ENCODE measurements at places on chromosomes 6 and 20.
A peak's percentile ranks its signal among the peaks of the same experiment; 100 is the strongest.

DNA sequence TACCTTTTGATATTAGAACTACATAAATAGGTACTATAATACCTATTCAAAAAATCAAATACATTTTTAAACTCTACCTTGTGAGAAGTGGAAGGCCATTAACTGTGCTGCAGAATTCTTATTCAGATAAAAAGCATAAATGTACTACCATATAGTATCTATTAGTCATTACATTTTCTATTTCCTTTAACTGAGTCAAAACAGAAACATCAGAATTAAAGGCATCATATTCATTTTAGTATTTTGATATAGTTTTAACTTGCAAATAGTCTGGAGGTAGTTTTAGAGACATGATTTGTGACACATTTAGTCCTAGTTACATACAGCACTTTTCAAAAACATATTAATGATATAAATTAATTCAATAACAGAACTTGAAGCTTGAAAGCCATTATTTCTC lies 39.9 kb upstream of the TAB2 start:
- DNase-seq, result no peak

- DNase-seq, result peak; percentile 100
Measured at GRCh38 chr6:32177788-32178546, at the start of gene RNF5. Gene RNF5 (plus strand): TSS chr6:32178405. CDS start chr6:32178512, 107 bp downstream.

- peak; percentile 71 for DNase-seq
Measured at GRCh38 chr6:52984247-52984646, 10.8 kb downstream of the GSTA4 start.

GRCh38 chr20:11453430-11453829 lies 464.3 kb upstream of the BTBD3 start:
- DNase-seq, result peak; percentile 7

DNA sequence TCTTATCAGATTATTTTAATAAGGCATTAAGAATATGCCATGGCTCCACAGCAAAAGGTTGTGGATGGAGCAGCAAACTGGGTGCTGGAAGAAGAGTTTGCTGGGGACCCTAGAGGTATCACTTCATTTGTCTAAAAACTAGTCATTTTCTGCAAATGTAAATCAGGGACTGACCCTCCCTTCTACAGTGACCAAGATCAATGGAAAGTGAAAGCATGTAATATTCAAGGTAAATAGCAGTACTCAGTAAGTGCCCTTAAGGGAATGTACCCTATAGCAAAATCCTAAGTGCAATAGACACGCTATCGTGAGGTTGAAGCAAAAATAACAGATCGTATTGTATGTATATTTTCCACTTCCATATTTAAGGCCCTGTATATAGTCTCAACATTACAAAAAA lies 38.7 kb downstream of the TRDN start:
- no peak for DNase-seq

DNA sequence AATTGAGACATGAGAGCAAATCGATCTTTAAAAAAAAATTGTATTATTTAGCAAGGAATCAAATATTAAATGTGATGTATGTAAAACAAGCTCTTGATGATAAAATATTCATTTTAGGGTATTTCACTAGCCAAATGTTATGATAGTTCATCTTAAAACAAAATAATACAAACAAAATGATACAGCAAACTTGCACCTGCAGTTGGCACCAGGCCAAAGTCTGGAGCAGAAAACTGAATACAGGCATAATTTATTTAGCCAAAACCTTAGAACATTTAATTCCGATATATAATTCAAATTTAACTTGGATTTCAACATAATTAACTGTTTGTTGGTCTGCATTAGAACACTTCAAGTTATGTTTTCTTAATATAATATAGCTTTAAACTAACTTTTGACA lies 60.9 kb downstream of the EPHA7 start:
- DNase-seq, result no peak

DNA sequence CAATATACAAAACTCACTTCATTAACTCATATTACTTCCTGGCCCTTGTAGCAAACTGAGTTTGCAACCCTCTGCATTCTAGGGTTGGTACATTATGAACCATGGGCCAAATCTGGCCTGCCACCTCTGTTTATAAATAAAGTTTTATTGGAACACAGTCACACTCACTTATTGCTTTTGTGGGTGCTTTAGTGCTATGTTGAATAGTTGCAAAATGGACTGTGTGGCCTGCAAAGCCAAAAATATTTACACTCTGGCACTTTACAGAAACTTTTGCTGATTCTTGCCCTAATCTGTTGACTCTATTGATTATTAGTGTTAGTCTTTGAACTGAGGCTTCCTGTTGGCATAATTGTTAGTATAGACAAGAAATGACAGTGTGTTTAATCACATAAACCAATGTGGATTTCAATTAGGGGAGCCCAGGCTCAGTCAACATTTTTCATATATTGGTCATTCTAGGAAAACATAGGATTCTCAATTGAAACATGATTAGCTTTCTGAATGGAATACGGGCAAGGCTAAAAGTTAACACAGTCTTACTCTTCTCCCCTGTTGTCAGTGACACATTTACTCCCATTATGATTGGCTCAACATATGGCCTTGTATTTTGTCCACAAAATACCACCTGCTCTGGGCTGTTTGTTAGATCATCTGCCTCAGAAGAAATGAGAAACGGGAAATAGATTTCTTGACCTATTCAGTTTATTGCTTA lies 241.9 kb upstream of the ZFP64 start:
- no peak for DNase-seq

DNA sequence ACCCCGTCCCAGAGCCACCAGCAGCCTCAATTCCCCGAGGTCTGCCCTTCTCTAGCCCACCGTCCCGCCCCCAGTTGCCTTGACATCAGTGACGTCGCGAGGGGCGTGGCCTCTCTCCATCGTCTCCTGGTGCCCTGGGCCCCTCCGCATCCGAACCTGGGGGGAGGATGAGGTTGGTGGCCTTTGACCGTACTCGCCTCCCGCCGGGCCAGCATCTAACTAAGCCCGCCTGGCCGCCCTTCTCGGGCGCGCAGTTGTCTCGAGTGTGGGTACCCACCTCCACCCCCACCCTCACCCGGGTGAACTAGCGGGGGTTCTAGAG lies 5.5 kb upstream of the ARMC12 start:
- DNase-seq, result peak; percentile 89

GRCh38 chr6:6591778-6592465 lies 3.4 kb downstream of the LY86 start:
- DNase-seq, result peak; percentile 84

DNA sequence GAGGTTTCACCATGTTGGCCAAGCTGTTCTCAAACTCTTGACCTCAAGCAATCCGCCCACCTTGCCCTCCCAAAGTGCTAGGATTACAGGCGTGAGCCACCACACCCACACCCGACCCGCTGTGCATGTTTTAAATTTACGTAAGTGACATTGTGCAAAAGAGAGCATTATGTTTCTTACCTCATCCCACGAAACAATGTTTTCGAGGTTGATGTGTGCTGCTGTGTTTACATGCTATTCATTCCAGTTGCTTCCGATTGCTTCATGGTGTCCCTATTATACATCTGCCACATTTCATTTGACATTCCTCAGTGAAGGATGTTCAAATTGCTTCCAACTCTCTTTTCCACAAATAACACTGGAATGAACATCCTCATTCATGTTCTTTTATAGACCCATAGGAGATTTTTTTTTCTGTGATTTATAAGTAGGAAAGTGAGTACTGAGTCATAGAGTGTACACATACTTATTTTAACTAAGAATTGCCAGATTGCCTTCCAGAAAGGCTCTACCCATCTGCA lies 403.9 kb upstream of the JARID2 start:
- no peak for DNase-seq

- no peak for DNase-seq
Measured at GRCh38 chr6:142567461-142567860, 265.7 kb downstream of the ADGRG6 start.

DNA sequence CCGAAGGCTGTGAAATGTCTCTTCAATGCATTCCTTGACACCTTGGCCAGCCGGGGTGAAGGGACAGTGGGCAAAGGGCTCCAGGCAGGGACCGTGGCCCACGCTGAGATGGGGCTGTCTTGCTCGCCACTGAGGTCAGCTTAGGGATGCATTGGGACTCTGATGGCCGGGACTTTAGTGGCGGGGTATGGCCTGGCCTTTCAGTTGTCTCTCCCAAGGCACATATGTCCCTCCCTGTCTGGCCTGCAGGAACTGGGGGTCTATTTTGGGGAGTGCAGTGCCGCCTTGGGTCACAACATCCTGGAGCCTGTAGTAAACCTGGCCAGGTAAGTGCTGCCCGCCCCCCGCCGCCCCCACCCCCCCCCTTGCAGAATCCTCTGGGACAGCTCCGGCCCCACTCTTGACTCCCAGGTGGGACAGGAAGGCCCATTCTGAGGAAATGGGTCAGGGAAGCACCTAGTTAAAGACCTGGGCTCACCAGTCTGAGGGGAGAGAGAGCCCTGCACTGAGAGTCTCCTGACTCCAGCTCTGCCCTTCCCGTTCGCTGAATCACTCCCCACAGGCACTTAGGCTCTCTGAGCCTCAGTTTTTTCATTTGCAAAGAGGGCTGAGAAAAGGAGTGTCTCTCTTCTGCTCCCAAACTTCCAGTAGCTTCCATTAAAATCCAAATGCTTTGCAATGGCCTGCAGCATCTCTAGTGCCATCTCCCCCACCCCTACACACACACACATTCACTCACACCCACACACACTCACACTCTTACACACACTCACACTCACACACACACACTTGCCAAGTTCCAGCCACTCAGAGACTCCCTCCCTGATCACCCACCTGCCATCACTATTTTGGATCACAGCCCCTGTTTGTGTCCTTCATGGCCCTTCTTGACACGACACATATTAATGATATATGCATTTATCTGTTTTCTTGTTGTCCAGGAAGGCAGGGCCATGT lies 33.1 kb downstream of the RAB44 start:
- no peak for DNase-seq

- no peak for DNase-seq
Measured at GRCh38 chr6:37783856-37784584, 35.5 kb upstream of the ZFAND3 start.

- no peak for DNase-seq
Measured at GRCh38 chr6:72595812-72596211, 26.1 kb upstream of the KCNQ5 start.

DNA sequence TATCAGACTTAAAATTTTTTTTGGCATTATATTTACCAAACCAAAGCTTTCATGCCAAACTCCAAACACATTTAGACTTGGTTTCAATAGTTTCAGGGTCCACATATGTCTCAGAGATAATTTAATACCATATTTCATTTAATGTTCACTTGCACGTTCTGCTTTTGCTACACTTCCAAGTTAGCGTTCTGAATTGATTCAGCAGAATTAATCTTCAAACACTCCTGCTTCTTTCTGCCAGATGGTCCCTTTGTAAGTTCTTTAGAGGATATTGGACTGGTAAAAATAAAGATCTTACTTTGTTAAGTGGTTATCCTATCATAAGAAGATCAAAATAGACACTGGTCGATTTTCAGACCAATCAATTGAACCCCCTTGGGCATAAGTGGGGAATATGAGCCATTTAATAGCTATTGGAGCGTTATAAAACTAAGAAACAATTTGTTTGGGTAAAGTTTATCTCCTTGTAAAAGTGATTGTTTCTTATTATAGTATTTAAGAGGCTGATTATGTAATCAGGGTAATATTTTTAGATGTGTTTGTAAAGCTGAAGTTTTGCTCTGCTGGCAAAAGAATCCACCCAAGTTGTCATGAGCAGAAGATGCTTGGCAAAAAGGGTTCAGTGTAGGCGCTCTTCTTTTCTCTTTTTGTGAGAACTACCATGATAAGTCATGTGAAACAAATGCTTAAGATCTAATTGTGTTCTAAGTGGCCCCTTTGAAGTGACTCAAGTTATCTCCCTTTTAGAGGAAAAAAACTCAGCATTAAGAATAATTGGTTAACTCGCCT lies 92.2 kb downstream of the MCHR2 start:
- DNase-seq, result no peak

DNA sequence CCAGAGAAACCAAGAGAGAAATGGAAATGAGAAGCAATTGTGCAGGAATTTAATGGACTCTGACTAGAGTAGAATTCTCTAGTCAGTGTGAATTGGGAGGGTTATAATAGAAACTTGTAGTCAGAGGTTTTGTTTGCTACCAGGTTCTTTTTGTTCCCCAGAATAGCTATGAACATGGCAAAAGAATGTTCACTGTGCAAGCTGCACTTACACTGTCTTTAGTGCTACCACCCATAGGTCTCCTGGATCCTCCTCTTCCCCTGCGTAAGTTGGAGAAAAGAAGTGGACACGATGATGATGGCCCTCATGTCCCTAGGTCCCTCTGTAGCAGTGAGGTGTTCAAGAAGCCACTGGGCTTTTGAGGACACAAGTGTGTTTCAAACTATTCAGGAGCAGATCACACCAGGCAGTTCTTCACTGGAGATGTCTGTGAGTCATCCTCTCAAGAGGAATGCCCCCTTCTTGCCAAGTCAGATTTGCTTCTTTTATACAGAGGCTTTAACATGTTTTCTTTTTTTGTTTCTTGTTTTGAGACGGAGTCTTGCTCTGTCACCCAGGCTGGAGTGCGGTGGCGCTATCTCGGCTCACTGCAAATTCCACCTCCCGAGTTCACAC lies 47.6 kb upstream of the SMIM8 start:
- DNase-seq, result no peak

DNA sequence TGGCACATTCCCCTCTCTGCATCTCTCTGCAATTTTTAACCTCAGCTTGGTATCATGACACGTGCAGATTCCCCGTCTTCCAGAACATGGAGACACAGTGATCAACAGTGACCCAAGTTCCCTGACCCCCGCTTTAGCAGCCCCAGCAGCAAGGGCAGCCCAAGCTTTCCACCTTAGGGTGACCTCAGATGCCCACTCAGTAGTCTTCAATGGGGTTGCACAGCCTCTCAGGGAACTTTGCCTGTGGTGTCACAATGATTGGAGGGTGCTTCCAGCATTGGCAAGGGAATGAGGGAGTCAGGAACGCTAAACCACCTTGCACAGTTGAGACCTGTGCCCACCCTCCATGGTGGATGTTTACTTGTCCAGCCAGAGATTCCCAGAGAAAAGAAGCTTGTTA lies 287.1 kb upstream of the CDH4 start:
- DNase-seq, result no peak

GRCh38 chr6:20610636-20611370 lies 76.5 kb downstream of the CDKAL1 start:
- DNase-seq, result no peak
